ENCODE measurements at places on chromosomes 11 and 22.

DNA sequence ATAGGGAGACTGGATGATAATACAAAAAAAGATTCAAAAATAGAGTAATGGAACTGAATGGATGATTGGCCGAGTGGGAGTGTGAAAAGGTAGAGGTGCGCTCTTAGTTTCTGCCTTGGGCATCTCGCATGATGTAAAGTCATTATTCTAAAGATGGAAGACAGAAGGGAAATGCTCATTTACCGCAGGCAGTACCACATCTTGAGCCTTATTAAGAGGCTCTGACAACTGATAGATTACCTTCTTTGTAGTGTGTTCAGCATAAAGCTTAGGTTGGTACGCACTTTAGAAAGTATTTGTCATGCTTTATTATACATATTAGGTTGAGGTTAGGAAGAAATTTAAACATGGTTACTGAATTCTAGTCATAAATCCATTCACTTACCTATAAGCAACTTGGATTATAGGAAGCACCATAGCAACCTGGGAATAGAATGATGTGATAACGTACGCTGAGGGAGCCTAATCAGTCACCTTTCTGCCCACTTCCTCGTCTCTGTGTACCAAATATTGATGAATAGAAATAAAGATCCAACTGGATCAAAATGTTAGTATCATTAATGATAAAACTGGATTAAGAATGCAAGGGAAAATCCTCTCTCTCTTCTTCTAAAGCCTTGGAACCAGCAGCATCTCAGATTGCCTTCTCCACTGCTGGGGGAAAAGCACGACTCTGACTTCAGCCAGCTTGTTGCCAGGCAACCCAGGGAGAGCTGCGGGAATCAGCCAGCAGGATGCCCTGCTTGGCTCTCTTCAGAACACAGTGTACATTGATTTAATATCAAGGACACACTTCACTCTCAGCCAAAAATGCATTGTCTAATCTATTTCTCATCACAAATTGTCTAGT lies 29.0 kb upstream of the VWA5A start:
- DNase-seq = no peak

DNA sequence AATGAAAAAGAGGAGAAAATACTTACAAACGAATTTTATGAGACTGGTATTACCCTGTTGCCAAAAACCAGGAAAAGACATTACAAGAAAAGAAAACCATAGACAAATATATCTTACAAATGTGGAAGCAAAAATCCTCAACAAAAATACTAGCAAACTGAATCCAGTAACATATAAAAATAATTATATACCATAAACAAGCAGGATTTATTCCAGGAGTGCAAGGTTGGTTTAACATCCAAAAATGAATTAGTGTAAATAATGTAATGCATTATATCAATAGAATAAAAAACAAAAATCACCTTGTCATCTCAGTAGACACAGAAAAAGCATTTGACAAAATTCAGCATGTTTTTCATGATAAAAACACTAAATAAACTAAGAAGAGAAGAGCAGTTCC lies 7.3 kb downstream of the NF2 start:
- DNase-seq = no peak

DNA sequence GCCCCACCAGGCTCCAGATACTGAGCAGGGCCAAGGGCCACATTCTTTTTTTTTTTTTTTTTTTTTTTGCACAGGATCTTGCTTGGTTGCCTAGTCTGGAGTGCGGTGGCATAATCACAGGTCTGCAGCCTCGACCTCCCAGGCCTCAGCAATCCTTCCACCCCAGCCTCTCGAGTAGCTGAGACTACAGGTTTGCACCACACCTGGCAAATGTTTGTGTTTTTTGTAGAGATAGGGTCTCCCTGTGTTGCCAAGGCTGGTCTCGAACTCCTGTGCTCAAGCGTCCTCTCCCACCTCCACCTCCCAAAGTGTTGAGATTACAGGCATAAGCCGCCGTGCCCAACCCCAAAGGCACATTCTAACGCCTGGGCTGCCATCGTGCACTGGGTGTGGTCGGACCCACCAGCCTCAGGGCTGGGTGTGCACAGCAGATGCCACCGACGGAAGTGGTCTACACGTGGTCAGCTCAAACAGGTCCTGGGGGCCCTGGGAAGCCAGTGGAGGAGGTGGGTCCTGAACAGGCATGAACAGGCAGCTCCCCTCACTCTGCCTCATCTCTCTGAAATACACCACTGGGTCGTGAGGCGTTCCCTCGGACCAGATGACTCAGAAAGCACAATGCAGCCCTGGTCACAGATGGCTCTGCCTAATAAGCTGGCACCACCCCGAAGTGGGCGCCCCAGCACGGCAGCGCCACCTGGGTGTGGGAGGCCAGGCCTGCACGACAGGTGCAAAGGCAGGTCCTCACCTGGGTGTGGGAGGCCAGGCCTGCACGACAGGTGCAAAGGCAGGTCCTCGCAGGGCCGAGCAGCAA lies 5.1 kb upstream of the B4GALNT4 start:
- DNase-seq = peak; percentile 16

GRCh38 chr11:11574373-11575287 lies 47.2 kb downstream of the GALNT18 start:
- DNase-seq = no peak

- no peak for DNase-seq
These were observed 18.4 kb downstream of the ABTB2 start for GRCh38 chr11:34339149-34340064.

DNA sequence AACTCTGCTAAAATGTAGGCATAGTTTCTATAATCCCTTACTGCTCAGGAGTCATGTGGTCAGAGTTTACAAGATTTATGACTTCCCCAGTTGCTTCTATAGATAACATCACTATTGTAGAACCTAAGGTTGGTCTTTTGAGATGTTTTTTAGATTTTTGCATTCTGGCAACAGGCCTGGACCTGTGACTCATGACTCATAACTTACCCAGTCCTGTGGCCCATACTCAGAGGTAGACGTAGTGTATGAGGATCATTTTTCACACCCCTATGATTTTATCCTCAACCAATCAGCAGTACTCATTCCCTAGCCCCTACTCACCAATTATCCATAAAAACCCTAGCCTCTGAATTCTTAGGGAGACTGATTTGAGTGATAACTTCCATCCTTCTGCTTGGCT lies 384.4 kb upstream of the DDI1 start:
- DNase-seq = no peak

All from right hindlimb (tissue), 1 donor.